IMR-90 (cell line): ENCODE measurements at places on chromosomes 12 and 14. TPM values are rescaled to one million over a fixed set of nuclear protein-coding genes. Genes with fewer than 3 reads are reported as not detected.
A peak's percentile ranks its signal among the peaks of the same experiment; 100 is the strongest.

DNA sequence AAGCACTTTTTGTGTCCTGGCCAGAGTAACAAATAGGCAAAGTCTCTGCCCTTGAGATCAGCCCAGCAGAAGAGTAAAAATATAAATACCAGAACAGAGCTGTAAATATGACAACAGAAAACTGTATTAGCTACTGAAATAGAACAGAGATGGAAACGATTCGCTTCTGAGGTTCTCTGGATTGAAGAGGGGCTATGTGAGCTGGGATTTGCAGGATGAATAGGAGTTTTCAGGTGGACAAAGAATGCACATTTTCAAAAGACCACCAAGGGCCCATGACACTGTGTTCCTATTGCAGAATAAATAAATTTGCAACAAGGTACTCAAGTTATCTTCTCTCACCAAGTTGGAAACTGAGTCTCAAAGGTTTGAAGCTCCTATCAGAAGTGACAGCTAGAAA is 176.6 kb downstream of the BCL11B start:
- H3K4me3 ChIP-seq, result no peak overlapping the region
- DNase-seq, result no peak
- no peak overlapping the region for H3K27ac ChIP-seq
- no peaks in the 10 kb centered on the region for H3K4me1 ChIP-seq

KIF26A gene
- polyA plus RNA-seq, result 0.03 TPM in 1 of 2 replicates, not detected in the other

CACNA2D4 gene
- polyA plus RNA-seq, result 0.22 and 0.65 TPM in 2 replicates

C12orf50 gene
- polyA plus RNA-seq, result not detected in 2 replicates

GRCh38 chr12:105899589-105899988 is 239.2 kb downstream of the NUAK1 start:
- no peaks in the 10 kb centered on the region for H3K4me1 ChIP-seq
- H3K27ac ChIP-seq, result no peak overlapping the region
- H3K36me3 ChIP-seq, result no peaks in the 10 kb centered on the region

DNA sequence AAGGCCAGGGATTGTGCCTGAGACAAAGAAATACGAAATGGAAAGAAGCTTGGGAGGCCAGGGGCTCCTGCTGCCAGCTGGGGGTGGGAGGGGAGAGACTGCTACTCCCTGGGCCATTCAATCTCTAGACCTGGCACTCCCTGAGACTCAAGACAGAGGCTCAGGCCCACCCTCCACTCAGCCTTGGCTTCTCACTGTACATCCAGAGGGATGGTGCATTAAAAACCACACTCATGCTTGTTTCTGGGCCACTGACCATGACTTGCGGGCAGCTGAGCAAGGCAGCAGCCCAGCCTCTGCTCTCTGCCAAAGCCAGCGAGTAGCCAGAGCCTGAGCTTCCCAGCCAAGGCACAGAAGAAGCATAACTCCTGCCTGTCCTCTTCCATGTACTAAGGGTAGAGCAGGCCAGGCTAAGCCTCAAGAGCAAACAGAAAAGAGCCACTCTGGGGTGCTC is 41.5 kb downstream of the PITPNM2 start:
- peaks cover 26% of the 10 kb centered on the region; the same call in 1 of the 2 replicates for H3K36me3 ChIP-seq
- DNase-seq, result no peak
- H3K4me1 ChIP-seq, result peaks cover 10% of the 10 kb centered on the region
- no peaks in the 10 kb centered on the region for H3K27me3 ChIP-seq

GRCh38 chr14:56341766-56342493 is 223.7 kb downstream of the PELI2 start:
- H3K27me3 ChIP-seq, result no peaks in the 10 kb centered on the region
- no peak overlapping the region for H3K4me3 ChIP-seq
- H3K4me1 ChIP-seq, result peaks cover 32% of the 10 kb centered on the region

DNA sequence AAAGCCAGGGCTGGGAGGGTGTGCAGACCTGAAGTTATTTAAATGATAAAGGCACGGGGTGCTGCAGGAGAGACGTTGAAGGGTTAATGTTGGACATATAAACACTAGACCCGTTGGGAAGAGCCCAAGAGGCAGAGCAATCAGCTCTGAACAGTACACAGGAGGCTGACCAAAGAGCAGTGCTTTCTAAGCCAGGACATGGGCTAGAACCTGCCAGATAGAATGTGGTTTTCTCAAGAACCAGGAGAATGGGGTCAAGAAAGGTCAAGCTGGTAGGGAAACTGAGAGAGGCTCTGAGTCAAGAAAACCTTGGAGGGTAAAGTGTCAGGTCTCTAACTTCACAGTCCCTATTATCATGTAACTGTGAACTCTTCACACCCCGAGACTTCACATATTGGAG is 143.2 kb upstream of the EEA1 start:
- no peak overlapping the region for H3K4me3 ChIP-seq
- no peaks in the 10 kb centered on the region for H3K4me1 ChIP-seq
- no peaks in the 10 kb centered on the region for H3K36me3 ChIP-seq
- no peak for DNase-seq
- no peak overlapping the region for H3K27ac ChIP-seq

DNA sequence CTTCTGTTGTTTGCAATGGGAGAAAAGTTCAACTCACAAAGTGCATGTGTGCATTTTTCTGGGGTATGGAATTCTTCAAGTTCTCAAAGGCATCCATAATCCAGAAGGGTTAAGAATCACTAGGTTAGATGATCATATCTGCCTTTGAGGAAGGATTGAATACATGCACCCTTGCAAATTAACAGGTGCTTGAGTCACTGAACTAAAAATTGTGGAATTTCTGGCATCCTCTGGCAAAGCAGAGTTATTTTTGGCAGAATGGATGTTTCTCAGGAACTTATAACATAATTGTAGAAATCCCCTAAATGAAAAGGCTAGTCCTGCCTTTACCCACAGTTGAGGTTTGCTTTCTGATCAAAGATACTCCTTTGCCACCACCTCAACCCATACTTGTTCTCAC is 136.5 kb upstream of the DYRK2 start:
- no peak for DNase-seq
- peaks cover 11% of the 10 kb centered on the region for H3K27me3 ChIP-seq

DNA sequence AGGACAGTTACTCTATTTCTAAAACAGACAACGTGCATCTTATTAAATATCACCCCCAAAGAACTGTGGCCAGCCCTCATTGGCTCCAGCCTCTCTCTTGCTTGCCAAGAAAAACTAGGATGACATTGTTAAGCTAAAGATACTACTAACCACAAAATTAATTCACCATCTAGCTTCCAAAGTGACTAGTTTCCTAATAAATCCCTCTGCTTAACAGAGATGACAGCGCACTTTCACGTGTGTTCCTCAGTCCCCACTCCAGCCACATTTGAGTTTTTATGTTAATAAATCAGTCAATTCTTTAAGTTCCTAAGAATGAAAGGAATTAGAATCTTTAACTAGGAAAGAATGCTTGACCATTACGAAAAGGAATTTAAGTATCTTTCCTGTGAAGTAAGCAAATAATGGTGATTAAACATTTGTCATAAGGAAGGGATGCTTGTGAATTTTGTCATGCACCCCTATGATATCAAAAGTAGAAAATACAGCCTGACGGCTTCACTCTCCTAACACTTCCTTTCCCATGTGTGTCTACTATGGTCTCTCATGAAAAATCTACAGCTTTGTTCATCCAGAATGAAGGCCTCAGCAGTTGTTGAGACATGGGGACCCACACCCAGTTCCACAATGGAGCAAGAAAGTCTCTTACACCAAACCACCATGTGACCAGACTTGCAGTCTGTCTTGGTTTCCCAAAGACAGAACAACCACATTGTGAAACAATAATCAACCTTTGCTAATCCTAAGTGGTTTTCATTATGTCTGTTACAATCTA is 8.1 kb downstream of the CORO1C start:
- peaks cover 36% of the 10 kb centered on the region for H3K4me1 ChIP-seq
- no peaks in the 10 kb centered on the region for H3K27me3 ChIP-seq

DNA sequence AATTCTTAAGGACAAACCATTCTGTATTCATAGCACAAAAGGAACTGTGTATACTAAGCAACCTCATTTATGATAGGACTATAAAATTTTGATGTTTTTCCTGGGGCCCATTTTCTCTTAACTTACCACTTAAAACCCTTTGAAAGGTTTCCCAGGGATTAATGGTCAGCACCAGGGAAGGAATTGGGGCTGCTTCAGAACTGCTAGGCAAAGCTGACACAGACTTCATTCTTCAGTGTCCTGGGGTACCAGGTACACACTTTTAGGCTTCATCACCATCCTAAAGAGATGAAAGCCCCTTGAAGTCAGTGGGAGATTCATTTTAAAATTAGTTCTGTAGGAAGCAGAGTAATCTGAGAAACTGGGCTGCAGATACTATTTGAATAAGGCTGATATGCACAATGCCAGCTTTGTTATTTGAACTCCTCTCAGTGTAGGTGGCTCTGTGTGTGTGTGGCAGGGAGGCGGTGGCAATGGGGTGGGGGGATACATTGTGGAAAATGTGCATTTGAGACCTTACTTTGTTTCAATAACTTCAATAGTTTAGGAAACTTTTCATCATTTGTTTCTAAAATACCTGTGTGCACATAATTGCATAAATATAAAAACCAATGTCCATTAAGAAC is 329.3 kb upstream of the DCN start:
- H3K4me1 ChIP-seq, result no peaks in the 10 kb centered on the region
- no peak overlapping the region for H3K4me3 ChIP-seq
- no peak overlapping the region for H3K27ac ChIP-seq
- no peaks in the 10 kb centered on the region for H3K27me3 ChIP-seq

DNA sequence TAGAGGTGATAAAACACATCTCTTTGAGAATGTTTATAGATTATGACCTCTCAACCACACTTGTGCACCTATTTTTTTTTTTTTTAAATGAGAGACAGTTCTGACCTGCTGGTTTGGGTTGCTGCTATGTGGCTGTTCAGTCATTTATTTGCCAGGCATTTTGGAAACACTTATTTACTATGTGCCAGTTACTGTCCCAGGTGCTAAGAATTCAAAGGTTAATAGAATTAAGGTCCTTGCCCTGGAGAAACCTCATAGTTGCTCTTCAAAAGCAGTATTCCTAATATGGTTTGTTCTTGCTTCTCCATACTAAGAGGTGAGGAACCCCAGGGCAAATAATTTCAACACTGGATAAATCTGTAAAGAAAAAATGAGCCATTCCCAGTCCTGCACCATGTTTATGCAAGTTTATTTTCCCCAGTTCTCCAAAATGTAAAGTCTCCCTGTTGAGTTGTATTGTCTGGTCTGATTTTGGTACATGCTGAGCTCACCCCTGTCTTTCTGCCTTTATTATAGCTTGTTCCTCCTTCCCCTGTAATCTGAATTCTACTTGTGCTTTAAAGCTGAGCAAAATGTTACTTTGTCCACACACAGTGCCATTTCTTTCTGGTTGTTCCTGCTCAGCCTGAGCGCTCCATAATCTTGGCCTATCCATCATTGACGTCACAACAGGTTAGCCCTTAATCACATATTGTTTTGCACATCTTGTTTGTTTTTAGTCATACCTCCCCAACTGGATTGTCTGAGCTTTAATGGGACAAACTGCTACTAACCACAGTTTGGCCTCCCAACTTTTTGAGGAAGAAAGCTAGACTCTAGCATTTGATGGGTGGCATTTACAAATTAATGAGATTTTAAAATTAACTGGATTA is 56.7 kb downstream of the SRGAP1 start:
- no peak overlapping the region for H3K4me3 ChIP-seq
- no peak overlapping the region for H3K27ac ChIP-seq
- H3K36me3 ChIP-seq, result no peaks in the 10 kb centered on the region; the same call in 1 of the 2 replicates
- H3K27me3 ChIP-seq, result no peaks in the 10 kb centered on the region

CHST11 gene
- 2.7 and 4.3 TPM in 2 replicates for polyA plus RNA-seq

CFAP73 gene
- not detected in 2 replicates for polyA plus RNA-seq

DNA sequence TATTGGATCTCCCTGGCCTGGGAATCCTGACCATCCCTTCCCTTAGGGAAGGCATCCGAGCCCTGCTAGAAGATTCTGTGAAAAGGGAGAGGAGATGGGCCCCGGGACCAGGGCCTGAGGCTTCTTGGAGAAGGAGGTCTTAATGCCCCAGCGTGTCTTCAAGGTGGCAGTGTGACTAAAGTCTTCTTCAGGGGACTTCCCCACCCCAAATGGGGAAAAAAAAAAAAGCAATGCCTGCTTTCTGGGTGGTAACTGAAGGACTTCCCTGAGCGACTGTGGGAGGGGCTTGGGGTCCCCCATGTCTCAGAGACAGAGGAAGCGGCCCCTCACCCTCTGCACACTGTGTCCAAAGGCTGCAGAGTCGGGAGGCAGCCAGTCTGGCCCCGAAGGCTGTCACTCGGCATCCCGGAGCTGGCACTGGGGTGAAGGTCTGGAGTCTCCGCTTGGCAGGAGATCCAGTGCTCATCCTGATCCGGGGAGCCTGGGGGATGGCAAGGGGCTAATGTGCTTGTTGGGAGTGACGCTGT is 7.8 kb upstream of the PGF start:
- H3K27me3 ChIP-seq, result peaks cover 23% of the 10 kb centered on the region
- H3K4me1 ChIP-seq, result no peaks in the 10 kb centered on the region
- DNase-seq, result no peak
- H3K4me3 ChIP-seq, result no peak overlapping the region
- no peaks in the 10 kb centered on the region for H3K36me3 ChIP-seq

GRCh38 chr14:90495357-90496276 is 98.8 kb downstream of the CALM1 start:
- peaks cover 7% of the 10 kb centered on the region for H3K27me3 ChIP-seq
- peak; percentile 75 for DNase-seq

DNA sequence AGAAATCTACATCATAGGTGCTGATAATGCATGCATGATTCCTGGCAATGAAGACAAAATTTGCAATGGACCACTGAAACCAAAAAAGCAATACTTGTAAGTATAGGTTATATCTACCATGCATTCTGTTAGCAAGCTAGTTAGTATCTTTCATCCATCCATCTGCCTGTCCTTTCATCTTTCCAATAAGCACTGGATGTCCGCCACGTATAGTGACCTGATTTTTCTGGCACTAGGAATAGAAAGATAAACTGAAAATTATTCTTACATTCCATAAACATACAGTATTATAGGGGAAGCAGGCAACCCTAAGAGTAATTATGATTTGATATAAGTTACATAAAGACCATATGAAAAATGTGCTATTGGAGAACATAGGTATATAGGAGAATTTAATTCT is 87.2 kb upstream of the MYF6 start:
- no peaks in the 10 kb centered on the region for H3K27me3 ChIP-seq
- no peak overlapping the region for H3K4me3 ChIP-seq
- no peaks in the 10 kb centered on the region for H3K36me3 ChIP-seq
- no peak for DNase-seq

DNA sequence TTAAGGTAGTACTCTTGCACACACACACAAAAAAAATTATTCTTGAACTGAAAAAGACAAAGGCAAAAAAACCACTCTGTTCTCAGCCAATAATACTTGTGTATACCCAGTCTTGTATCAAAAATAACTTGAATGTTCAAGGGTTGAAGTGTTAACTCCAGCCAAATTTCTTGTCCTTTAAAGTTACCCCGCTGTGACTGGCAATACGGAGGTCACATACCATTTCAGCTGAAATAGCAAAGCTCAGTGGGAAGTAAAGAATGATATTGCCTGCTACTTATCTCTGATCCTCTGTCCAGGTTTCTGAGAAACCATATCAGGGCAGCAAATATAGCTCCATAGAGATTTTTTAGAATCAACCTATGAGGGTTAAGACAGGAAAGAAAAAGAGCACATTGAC is 167.4 kb downstream of the C12orf50 start:
- H3K27ac ChIP-seq, result no peak overlapping the region
- no peak overlapping the region for H3K4me3 ChIP-seq
- DNase-seq, result no peak
- H3K36me3 ChIP-seq, result no peaks in the 10 kb centered on the region
- H3K27me3 ChIP-seq, result no peaks in the 10 kb centered on the region

- no peak overlapping the region for H3K4me3 ChIP-seq
- no peaks in the 10 kb centered on the region for H3K36me3 ChIP-seq
- H3K27ac ChIP-seq, result no peak overlapping the region
These were observed 638.6 kb downstream of the BCL11B start for GRCh38 chr14:98633380-98633779.
